Heart right ventricle (tissue), 16 donors: ENCODE measurements at places on chromosomes 13 and 19. TPM values are rescaled to one million over a fixed set of nuclear protein-coding genes. Genes with fewer than 3 reads are reported as not detected.

GRCh38 chr13:114134111-114134943 lies 1.9 kb upstream of the RASA3 start:
- no peak overlapping the region for H3K4me3 ChIP-seq
- H3K27ac ChIP-seq: no peak overlapping the region
- no peaks in the 10 kb centered on the region for H3K36me3 ChIP-seq
- peaks cover 17% of the 10 kb centered on the region for H3K4me1 ChIP-seq
- no peak for DNase-seq

DNA sequence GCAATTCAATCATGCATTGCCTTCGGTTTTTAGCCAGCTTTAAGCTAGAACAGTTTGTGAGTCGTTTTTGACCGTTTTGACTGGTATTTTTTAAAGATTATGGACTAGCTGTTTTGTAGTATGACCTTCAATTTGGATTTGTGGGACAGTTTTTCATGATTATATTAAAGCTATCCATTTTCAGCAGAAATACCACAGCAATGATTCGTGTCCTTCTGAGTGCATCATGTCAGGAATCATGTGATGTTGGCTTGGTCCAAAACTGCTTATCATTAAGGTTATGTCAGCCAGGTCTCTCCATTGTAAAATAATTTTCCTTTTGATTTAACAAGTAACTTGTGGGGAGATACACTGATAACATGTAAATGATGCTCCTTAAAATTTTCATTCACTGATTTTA lies 229.0 kb downstream of the POSTN start:
- H3K4me3 ChIP-seq: no peak overlapping the region
- H3K27me3 ChIP-seq: no peaks in the 10 kb centered on the region
- H3K4me1 ChIP-seq: no peaks in the 10 kb centered on the region
- no peak for DNase-seq
- no peaks in the 10 kb centered on the region for H3K36me3 ChIP-seq
- H3K27ac ChIP-seq: no peak overlapping the region

DNA sequence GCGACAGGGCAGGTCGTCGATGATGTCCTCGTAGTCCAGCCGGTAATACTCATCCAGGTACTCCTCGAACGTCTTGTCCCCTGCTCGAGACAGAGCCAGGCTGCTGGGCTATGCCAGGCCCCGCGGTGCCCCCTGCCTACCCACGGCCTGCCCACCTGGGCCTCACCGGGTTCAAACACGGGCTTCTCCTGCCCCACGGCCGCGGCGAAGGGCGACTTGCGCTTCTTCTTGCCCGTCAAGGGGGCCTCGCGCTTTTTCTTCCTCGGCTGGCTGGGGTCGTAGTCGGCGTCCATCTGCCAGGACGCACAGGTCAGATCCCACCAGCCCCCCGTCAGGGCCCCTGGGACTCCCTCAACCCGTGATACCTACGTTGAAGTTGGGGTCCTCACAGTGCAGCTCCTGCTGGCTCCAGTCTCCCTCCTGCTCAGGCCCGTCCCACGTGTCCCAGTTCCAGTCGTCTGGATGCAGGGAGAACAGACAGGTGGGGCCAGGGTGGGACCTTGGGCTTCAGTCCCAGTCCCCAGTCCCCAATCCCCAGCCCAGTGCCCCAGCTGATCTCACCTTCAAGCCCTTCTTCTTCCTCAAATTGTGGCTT lies 8.1 kb downstream of the KRI1 start:
- no peaks in the 10 kb centered on the region for H3K27me3 ChIP-seq
- no peak overlapping the region for H3K4me3 ChIP-seq
- H3K27ac ChIP-seq: no peak overlapping the region
- H3K36me3 ChIP-seq: no peaks in the 10 kb centered on the region

CIRBP gene
- total RNA-seq: 286 TPM

- H3K4me1 ChIP-seq: peaks cover 3% of the 10 kb centered on the region
- no peaks in the 10 kb centered on the region for H3K27me3 ChIP-seq
- H3K4me3 ChIP-seq: no peak overlapping the region
- no peak for DNase-seq
- H3K27ac ChIP-seq: no peak overlapping the region
- no peaks in the 10 kb centered on the region for H3K36me3 ChIP-seq
Observed at GRCh38 chr13:109331898-109332297, 454.5 kb downstream of the IRS2 start.

NTF4 gene
- not detected for total RNA-seq

DNA sequence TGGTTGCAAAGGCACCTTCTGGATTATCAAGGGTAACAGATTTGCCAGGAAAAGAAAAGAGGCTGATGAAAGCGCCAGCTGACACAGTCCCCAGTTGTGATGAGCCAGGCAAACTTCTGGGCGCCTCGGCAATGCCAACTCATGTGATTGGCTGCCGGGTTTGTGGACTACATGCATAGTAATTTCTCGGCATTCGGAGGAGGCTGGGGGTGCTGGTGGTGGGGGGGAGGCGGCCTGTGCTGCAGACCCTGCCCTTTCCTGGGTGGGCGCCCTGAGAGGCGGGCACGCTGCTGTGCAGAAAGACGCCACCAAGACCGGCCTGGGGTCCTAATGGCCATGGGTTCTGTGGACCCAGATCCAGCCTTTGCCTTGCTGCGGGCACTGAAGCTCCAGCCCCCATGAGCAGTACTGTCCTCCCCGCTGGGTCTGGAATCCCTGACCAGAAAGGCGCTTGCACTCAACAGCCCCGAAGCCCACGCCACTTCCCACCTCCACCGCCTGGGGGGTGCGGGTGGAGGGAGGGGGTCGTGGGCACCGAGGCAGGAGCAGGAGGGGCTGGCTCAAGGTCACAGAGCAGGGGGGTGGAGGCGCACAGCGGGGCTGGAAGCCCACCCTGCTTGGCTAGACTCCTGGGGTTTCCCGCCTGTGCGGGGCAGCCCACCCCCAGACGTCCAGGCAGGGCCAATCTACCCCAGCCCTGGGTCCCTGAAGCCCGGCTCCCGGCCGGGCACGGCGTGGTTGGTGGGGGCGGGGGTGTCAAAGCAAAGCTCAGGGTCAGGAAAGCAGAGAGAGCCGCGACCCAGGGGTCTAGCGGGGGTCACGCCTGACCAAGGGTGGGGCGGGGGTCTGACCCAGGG lies 1.0 kb downstream of the DIRAS1 start:
- peaks cover 8% of the 10 kb centered on the region for H3K4me1 ChIP-seq
- H3K27me3 ChIP-seq: peaks cover 54% of the 10 kb centered on the region
- peak overlapping the region; percentile 93 for H3K27ac ChIP-seq
- H3K4me3 ChIP-seq: peak overlapping the region; percentile 62

DNA sequence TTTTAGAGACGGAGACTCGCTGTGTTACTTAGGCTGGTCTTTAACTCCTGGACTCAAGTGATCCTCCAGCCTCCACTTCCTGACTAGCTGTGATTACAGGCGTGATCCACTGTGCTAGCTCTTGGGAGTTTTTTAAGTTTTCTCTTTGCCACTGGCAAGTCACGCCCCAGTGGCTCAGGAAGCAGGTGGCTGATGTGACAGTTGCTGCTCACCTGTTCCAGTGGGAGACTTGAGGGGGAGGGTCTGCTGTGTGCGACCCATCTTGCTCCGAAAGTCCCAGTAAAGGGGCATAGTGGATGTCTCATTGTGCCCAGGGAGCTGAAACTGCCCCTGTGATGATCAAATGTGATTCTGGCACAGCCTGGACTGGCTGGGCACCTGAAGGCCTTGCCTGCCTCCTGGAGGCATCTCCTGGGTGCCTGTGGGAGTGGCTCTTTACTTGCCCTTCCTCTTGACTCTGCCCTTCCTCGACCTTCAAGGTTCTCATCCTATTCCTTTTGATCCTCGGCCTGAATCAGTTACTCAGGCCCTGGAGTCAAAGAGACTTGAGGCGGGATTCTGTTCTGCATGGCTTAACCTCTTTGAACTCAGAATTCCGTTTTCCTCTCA lies 7.8 kb downstream of the SMARCA4 start:
- no peak for DNase-seq
- H3K36me3 ChIP-seq: no peaks in the 10 kb centered on the region
- H3K4me1 ChIP-seq: peaks cover 20% of the 10 kb centered on the region
- no peak overlapping the region for H3K27ac ChIP-seq
- no peaks in the 10 kb centered on the region for H3K27me3 ChIP-seq
- H3K4me3 ChIP-seq: no peak overlapping the region
